Stimulated activated CD4-positive, alpha-beta T cell treated with anti-CD3 and anti-CD28 coated beads, TNF-alpha, amount 100 ng/mL, for 1 hour (primary cell): ENCODE measurements at places on chromosomes 7 and 10.

DNA sequence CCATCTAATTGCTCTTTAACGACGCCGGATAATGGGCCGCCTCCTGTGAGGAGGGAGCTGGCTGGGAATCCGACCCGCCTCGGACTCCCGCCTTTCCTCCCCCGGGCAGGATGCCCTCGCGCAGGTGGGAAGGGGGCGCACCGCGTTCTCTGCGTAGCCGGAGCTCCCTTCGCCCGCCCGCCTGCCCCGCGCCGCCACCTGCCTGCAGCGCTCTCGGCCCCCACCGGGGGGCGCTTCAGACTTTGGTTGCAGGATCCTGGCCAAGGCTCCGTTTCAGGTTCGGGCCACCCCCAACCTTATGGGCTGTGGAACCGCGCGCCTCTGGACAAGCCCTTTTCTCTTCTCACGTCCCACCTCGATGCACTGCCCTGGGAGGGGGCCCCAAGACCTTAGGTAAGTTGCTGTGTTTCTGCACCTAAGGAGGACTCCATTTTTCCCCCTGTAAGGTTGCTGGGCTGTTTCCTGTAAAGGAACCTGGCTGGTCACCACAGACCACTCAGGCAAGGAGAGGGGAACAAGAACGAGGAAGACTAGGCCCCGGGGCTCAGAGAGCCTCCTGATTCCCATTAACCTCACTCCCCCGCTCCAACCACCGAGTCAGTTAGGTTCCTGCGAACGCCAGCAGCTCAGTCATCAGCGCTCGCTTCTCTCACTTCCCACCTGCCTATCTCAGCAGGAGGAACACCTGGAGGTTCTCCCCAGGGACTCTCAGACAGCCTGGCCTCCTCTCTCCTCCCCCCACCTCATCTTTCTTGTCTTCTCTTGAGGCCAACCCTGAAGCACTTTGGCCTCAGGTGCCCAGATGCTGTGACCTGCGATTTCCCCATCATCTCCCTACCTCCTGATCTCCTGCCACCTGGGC, 11.3 kb upstream of the KAZALD1 start:
- no peak for DNase-seq

DNA sequence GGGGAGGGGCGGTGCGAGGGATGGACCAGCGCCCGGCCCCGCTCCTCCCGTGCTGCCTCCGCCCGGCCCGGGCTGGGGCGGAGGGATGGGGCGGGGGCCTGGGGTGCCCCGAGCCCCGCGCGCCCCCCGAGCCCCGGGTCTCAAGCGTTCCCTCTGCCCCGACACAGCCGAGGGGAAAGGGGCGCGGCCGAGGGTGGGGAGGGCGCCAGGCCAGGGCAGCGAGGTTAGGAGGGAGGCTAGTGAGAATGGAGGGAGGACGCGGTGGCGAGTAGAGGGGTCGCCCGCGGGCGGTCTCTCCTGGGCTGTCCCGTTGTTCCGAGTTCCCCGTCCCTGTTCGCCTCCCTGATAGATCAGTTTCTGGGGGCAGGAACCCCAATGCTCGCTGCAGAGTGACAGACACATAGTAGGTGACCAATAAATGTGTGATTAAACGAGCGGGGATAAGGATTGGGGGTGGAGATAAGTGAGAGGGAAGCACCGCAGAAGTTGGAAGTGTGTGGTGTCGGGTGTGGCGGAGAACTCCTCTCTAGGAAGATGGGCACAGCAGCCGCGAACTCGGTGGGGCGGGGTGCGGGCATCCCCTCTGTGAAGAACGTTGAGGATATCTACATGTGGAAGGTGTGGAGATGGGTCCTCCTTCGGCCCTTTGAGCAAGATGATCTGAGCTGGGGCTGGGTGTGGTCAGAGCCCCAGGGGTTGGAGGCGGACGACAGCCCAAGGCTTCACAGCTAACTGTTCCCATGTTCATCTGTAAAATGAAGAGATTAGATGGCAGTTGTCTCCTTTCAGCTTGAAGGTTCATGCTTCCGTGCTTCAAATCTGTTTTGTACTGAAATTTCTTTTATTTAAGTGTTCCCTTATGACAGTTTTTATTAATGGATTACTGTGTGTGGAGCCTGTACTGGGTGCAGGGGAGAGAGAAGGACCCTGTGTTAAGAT, 580 bp downstream of the ZNF775 start:
- no peak for DNase-seq

DNA sequence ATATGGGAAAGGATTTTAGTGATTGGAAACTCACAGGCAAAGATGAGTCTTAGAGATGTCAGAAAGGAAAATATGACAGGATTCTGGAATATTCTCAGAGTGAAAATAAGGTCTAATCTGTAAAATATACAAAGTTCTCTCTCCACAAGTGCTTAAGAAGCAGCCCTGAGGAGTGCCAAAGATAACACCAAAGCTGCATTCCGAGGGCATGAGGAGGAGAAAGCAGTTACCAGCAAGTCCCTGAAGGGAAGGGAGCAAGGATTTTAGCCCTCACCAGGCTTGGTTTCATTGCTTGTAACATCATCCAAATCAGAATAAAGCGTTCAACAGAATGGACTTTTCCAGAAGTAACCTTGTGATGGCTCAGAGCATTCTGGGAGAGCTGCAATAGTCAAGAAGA, 31.4 kb upstream of the DLX6 start:
- DNase-seq = no peak

DNA sequence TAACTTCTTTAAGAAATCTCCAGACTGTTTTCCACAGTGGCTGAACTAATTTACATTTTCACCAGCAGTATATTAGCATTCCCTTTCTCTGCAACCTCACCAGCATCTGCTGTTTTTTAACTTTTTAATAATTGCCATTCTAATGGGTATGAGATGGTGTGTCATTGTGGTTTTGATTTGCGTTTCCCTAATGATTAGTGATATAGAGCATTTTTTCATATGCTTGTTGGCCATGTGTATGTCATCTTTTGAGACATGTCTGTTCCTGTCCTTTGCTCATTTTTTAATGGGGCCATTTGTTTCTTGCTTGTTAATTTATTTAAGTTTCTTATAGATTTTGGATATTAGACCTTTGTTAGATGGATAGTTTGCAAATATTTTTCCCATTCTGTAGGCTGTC, 68.8 kb downstream of the SLC39A12 start:
- DNase-seq = no peak

DNA sequence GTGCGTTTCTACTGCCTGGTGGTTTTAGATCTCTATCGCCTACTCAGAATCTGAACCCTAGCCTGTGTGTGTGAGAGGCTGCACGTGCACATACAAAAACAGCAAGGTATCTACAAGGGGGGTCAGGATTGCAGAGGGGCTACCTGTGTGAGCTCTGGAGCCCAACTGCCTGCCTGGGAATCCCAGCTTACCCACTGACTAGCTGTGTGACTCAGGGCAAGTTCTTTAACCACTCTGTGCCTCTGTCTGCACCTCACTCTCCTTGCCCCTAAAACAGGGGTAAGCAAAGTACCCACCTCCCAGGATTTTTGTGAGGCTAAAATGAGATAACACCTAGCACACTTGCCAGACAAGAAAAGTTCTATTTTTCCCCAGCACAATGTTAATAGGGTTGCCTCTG, 32.5 kb downstream of the DLG5 start:
- DNase-seq = no peak

DNA sequence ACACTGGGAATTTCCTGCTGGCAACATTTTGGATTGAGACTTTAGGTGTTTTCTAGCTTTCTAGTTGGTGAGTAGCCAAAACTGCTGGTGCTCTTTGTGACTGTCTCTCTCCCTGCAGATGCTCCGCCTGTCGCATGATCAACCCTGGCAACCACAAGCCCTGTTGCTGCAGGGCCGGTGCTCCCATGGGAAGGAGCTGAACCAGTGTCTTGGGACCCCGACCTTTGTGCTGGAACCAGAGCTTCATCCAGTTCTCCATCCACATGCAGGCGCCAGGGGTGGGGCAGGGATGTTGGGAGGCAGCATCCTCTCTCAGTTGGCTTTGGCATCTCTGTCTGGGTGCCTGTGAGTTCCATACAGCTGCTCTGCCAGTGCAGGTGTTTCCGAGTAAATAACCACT, 306.2 kb upstream of the MKI67 start:
- no peak for DNase-seq

- no peak for DNase-seq
Measured at GRCh38 chr7:127892488-127893314, 138.5 kb downstream of the LRRC4 start.

GRCh38 chr10:50552771-50553535, 70.8 kb downstream of the SGMS1 start:
- DNase-seq = no peak
